ENCODE measurements at places on chromosomes 11 and 22.

DNA sequence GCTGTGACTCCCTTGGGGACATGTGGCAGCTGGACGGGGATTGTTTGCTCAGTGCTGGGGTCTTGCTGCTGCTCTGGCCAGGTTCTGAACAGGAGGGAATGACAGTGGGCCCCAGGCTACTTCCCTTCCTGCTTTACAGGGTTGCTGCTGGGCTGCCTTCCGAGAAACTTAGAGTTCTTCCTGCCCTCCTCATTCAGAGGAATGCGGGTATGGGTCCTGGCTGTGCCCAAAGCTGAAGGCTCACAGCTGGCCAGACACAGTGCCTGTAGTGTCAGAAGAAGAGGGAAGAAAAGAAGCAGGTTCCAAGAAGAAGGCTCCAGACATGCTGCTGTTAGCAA lies 108.3 kb upstream of the PARVA start:
- no peak for DNase-seq

DNA sequence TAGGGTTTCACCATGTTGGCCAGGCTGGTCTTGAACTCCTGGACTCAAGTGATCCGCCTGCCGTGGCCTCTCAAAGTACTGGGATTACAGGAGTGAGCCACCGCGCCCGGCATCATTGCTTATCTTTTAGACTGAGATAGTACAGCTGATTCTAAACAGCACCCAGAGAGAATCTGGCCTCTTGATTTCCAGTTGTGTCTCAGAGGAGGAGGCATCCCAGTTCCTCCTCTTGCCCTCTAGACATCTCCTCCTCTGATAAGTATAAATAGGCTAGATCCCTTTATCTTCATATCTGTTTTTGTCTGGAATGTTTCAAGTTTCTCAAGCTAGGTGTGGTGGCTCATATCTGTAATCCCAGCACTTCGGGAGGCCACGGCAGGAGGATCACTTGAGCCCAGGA lies 7.0 kb downstream of the MARK2 start:
- DNase-seq: no peak

- DNase-seq: no peak
These were observed 95.3 kb downstream of the NTM start for GRCh38 chr11:131465746-131466145.

DNA sequence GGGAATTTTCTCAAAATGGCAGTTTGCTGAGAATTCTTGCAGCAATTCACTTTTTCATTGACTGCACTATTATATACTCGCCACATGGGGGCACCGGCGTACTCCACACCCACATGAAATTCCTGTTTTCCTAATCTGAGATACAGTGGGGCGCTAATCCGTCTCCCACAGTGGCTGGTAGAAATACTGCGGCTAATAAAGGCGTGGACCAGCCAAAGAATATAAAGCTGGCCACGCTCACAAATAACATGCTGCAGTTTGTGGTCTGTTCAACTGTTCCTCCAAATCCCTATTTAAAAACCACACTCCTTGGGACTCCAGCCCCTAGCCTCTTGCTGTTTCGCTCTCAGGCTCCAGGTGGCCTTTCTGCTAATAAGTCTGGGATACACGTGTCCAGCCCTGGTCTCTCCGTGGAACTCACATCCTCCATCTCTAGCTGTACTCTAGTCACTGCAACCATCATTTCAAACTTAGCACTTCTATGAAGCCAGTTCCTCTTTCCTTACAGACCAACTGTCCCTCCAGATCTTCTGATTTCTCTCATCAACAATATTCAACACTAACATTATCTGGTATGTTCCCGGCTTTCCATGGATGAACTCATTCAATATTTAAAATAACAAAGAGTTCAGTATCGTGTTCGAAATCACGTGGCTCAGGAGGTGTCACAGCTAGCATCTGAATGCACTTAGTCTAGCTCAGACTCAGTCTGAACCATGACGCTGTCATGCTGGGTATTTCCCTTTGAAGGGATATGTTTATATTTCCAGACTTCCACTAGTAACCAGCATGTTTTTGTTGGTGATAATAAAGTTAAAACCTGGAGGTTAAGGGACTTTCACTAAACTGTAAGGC lies 22.0 kb downstream of the TBRG1 start:
- peak; percentile 24 for DNase-seq

DNA sequence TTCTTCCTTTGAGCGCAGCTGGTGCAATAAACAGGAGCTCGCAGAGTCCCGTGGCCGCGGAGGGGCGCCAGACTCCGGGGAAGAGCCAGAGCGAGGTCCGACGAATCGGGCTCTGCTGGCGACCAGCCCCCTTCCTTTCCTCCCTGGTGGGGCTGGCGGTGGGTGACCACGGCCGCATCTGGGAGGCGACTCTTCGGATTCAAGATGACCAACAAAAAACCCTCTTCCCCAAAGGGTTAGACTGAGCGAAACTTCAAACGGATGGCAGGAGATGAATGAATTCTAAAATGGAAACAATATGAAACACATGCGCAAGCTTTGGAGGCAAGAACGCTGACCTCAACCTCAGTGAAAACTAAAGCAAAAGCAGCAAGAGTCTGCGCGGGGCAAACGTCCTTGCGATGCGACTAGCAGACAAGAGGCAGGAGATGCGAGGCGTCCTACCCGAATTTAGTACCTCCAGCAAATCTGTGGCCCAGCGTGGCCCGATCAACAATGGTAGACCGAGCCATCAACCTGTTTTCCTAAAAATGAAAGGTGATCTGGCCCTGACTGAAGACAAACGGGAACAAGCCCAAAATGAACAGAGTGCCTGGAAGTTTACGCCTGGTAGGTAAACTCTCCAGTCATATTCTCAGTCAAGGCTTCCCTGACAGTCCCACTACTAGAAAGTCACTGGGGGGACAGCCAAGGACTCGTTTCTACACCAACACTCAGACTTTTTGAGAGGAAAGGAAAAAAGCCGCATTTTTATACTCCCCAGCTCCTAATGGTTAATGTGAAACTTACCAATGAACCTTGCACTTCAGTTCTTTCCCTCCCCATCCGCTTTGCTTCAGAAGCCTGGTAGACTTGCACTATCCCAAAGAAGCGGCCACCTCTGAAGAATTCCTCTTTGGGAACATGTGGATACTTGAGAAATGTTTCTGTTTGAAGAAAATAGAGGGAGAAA lies 11.6 kb downstream of the MMP3 start:
- DNase-seq: peak; percentile 33

GRCh38 chr11:120956710-120957495 lies 67.0 kb upstream of the TBCEL start:
- DNase-seq: no peak

- no peak for DNase-seq
These were observed 6.5 kb downstream of the EXPH5 start for GRCh38 chr11:108587109-108587508.

DNA sequence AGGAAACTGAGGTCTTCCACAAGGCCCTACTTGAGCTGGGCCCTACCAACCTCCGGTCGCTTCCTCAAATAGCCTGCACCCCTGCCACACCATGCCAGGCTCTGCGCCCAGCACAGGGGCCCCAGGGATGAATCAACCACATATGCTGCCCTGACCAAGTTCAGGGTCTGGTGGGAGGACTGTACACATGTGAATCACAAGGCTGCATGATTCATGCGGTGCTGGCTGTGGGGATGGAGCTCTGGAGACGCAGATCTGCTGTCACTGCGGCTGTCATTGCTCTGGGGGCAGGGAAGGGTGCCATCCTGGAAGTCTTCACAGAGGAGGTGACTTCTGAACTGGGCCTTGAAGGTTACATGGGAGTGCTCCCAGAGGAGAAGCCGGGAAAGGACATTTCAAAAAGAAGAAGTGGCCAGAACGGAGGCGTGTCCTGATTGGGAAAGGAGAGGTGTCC lies 21.5 kb downstream of the CYTH4 start:
- DNase-seq: peak; percentile 85

- DNase-seq: no peak
These were observed 423.7 kb upstream of the CADM1 start for GRCh38 chr11:115927823-115928329.

GRCh38 chr22:37244922-37245722 lies 1.1 kb upstream of the RAC2 start:
- DNase-seq: peak; percentile 23

DNA sequence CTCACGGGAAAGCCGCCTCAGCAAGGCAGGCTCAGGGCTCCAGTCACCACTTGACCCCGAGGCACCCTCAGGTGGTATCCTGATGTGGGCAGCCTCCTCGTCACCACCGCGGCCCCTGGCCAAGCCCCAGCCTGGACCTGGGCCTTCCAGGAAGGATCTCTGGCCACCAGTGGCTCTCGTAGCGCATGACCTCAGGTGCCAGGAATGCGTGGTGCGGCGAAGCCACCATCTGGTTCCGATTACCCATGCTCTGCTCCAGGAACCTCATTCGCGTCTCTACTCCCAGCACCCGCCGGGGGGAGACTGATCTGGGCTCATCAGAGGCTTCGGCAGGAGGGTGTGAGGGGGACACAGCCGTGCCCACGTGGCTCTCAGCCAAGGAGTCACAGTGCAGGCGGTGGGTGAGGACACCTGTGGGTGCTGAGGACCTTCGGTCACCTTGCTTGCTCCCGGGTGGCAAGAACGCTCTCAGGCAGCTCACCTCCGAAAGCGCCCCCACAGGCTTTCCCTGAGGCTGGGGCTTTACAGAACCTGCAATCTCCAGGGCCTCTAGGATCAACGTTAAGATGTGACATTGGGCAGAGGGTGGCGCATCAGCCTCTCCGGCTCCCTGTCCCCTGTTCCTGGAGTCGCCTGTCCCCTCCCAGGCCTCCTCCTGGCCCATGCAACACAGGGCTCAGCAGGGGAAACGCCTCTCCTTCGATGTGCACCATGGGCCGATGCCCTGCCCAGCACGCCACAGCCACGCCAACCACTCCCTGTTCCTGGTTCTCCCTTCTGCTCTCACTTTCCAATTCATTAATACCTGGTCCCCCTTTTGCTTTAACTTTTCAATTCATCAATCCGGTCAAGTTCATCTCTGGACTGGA lies 39.0 kb downstream of the TBX1 start:
- DNase-seq: no peak

GRCh38 chr11:61963016-61963281 lies 4.5 kb downstream of the FTH1 start:
- DNase-seq: no peak

GRCh38 chr22:44667276-44667675 lies 34.7 kb upstream of the PRR5 start:
- DNase-seq: no peak

Measured in activated CD4-positive, alpha-beta T cell treated with anti-CD3 and anti-CD28 coated beads, Interleukin-2, Interleukin-6, amounts not matched to agents 100 ng/mL and 50 ng/mL, durations not matched to agents 16 hours and 8 hours (primary cell).